ENCODE measurements at places on chromosomes 12 and 14.
A peak's percentile ranks its signal among the peaks of the same experiment; 100 is the strongest.

- H3K36me3 ChIP-seq: no peaks in the 10 kb centered on the region
- H3K4me3 ChIP-seq: no peak overlapping the region
- DNase-seq: no peak
Observed at GRCh38 chr12:108400056-108400455, 60.9 kb upstream of the CMKLR1 start.

GRCh38 chr14:40679256-40679655 lies 927.4 kb upstream of the LRFN5 start:
- H3K4me1 ChIP-seq: no peaks in the 10 kb centered on the region
- no peaks in the 10 kb centered on the region for H3K27me3 ChIP-seq
- no peak for DNase-seq

DNA sequence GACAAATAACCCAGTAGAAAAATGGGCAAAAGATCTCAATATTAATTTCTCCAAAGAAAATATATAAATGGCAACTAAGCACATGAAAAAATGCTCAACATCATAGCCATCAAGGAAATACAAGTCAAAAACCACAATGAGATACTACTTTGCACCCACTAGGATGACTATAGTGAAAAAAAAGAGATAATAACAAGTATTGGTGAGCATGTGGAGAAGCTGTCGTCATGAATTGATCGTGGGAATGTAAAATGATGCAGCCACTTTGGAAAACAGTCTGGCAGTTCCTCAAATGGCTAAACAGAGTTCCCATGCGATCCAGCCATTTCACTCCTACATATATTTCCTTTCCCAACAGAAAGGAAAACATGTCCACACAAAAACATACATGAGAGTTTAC lies 18.1 kb downstream of the JDP2 start:
- no peak overlapping the region for H3K4me3 ChIP-seq
- no peak overlapping the region for H3K27ac ChIP-seq
- H3K36me3 ChIP-seq: no peaks in the 10 kb centered on the region
- no peak for DNase-seq

DNA sequence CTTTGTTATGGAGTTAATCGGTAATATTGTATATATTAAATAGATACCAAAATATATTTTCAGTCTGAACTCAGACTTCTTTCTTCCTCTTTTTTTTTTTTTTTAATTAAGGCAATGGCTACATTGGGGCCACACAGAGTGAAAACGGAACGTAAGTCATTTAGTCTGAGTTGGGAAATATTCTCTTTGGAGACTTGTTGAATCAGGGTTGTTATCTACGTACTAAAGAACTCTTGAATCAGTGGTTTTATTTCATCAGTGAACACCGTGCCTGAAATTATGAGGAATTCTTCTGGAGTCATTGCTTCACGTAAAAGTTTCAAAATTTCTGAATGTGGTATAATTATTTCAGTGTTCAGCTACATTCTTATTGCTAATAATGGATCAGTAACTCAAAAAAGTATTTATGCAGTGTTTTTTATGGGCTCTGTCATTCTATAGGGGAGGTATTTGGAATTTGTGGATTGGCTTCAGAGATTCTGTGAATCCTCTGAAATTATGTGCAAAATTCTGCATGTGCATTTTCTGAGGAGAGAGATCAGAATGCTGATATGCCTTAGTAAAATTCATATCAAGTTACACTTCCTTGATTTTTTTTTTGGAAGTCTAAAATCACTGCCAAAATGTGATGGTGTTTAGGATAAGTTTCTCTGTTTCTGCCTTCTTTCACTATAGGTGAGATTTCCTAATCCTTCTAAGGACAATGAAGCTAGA lies 39.6 kb downstream of the BRMS1L start:
- no peaks in the 10 kb centered on the region for H3K27me3 ChIP-seq
- H3K4me1 ChIP-seq: no peaks in the 10 kb centered on the region
- H3K36me3 ChIP-seq: no peaks in the 10 kb centered on the region
- no peak overlapping the region for H3K27ac ChIP-seq
- H3K4me3 ChIP-seq: no peak overlapping the region

GRCh38 chr14:74459976-74460375 lies 33.1 kb downstream of the NPC2 start:
- H3K36me3 ChIP-seq: no peaks in the 10 kb centered on the region
- H3K27ac ChIP-seq: no peak overlapping the region
- H3K4me1 ChIP-seq: no peaks in the 10 kb centered on the region

DNA sequence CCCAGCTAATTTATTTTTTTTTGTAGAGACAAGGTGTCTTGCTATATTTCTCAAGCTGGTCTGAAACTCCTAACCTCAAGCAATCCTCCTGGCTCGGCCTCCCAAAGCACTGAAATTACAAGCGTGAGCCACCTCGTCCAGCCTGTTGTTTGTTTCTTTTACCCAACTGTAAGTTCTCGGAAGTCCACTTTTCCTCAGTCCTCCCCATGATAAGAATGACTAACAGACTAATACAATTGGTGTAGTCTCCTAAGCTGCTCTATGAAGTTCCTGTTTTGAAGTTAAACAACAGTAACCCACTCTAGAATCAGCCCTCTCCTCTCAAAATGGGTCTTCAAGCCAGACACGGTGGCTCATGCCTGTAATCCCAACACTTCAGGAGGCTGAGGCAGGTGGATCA lies 36.5 kb downstream of the HIGD1C start:
- H3K27me3 ChIP-seq: no peaks in the 10 kb centered on the region
- H3K4me1 ChIP-seq: no peaks in the 10 kb centered on the region
- H3K4me3 ChIP-seq: no peak overlapping the region
- H3K27ac ChIP-seq: no peak overlapping the region
- H3K36me3 ChIP-seq: no peaks in the 10 kb centered on the region
- DNase-seq: no peak

GRCh38 chr12:57553343-57554202 lies 3.7 kb downstream of the KIF5A start:
- no peak overlapping the region for H3K4me3 ChIP-seq
- no peaks in the 10 kb centered on the region for H3K4me1 ChIP-seq
- DNase-seq: no peak
- H3K27ac ChIP-seq: no peak overlapping the region
- peaks cover 5% of the 10 kb centered on the region for H3K27me3 ChIP-seq
- no peaks in the 10 kb centered on the region for H3K36me3 ChIP-seq

- H3K27me3 ChIP-seq: no peaks in the 10 kb centered on the region
- DNase-seq: no peak
- no peak overlapping the region for H3K27ac ChIP-seq
- no peaks in the 10 kb centered on the region for H3K4me1 ChIP-seq
- no peak overlapping the region for H3K4me3 ChIP-seq
Observed at GRCh38 chr14:27338012-27338411, 740.2 kb upstream of the NOVA1 start.

GRCh38 chr14:33711811-33712216 lies 239.1 kb downstream of the EGLN3 start:
- no peak overlapping the region for H3K27ac ChIP-seq
- H3K4me3 ChIP-seq: no peak overlapping the region
- no peaks in the 10 kb centered on the region for H3K36me3 ChIP-seq

DNA sequence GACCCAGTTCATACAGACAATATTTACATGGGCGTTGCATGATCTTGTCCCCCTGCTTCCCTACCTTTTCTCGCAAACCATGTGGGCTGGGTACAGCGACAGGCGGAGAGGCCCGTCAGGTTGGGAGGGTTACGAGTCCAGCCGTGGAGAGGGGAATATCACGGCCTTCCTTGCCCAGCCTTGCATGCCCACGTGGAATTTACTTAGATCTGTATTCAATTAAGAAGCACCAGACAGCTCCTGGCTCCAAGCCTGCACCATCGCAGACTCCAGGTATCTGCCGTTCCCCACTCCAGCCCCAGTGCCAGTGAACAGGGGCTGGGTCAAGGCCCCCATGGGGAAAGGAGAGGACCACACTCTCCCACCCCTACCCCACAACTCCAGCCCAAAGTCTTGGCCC lies 29.8 kb downstream of the BCL11B start:
- peaks cover 9% of the 10 kb centered on the region for H3K27me3 ChIP-seq
- H3K27ac ChIP-seq: no peak overlapping the region
- no peak overlapping the region for H3K4me3 ChIP-seq
- no peaks in the 10 kb centered on the region for H3K4me1 ChIP-seq
- no peak for DNase-seq
- H3K36me3 ChIP-seq: no peaks in the 10 kb centered on the region

DNA sequence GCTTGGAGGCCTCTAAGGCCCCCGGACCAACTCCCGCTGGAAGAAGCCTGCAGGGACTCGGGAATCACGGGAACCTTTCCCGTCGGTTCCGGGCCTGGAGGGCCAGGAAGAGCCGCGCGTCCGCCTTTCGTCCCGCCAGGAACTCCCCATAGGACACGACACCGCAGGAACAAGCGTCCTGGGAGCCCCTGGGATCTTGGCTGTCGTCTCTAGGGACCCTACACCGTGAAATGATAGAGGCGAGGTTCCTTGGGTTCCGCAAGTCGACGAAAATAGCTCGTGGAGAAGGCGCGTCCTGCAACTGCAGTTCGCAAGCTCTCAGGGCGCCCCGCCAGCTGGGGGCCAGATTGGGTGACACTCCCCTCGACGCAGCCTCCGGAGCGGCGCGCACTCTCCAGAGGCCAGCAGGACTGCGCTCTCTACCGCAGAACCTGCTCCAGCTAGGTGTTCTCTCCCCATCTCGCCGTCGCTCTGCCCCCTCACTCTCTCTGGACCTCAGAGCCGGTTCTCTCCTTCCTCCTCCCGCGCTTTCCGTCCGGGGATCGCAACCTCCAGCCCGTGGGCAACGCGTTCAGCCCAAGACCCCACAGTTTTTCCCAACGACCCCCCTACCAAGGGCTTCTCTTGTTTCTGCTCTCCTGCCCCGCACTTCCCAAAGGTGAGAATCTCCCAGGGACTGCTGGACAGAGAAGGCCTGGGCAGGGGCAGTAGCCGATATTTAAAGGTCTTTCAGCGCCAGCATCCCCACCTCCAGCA lies 776 bp downstream of the BMP4 start:
- peak; percentile 75 for DNase-seq
- H3K4me1 ChIP-seq: peaks cover 4% of the 10 kb centered on the region
- no peaks in the 10 kb centered on the region for H3K27me3 ChIP-seq
- H3K36me3 ChIP-seq: no peaks in the 10 kb centered on the region
- H3K4me3 ChIP-seq: peak overlapping the region; percentile 50
- H3K27ac ChIP-seq: peak overlapping the region; percentile 81

DNA sequence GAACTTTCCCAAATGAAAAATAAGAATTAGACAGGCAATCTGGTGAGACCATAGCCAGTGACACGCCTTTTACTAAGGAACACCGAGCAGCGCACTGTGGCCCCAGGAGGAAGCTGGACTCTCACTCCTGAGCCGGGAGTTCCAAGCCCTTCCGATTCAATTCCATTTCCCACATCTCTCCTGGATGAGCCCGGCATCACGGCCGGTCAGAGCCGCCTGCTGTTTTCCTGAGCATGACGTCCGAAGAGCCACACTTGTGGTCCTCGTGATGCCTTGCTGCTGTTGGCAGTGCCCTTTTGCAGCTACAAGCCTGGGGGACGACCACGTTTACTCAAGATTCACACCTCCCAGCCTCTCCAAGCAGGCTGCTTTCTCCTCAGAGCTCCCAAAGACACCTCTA lies 40.8 kb downstream of the FBXL14 start:
- H3K36me3 ChIP-seq: no peaks in the 10 kb centered on the region
- no peaks in the 10 kb centered on the region for H3K27me3 ChIP-seq
- no peak overlapping the region for H3K4me3 ChIP-seq
- H3K27ac ChIP-seq: no peak overlapping the region
- no peak for DNase-seq

DNA sequence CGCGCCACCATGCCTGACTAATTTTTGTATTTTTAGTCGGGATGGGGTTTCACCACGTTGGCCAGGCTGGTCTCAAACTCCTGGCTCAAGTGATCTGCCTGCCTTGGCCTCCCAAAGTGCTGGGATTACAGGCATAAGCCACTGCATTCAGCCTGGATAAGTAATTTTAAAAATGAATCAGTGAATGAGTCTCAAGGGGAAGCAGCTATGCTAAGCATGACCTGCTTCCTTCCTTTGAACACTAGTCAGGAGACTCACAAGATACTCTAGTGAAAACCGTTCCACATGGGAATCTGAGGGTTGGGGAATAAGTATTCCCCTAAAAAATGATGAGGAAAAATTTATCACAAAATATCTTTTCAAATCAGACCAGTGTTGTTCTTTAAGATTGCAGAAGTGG lies 10.7 kb upstream of the FAM234B start:
- no peaks in the 10 kb centered on the region for H3K4me1 ChIP-seq
- H3K4me3 ChIP-seq: no peak overlapping the region
- DNase-seq: no peak
- H3K36me3 ChIP-seq: no peaks in the 10 kb centered on the region

DNA sequence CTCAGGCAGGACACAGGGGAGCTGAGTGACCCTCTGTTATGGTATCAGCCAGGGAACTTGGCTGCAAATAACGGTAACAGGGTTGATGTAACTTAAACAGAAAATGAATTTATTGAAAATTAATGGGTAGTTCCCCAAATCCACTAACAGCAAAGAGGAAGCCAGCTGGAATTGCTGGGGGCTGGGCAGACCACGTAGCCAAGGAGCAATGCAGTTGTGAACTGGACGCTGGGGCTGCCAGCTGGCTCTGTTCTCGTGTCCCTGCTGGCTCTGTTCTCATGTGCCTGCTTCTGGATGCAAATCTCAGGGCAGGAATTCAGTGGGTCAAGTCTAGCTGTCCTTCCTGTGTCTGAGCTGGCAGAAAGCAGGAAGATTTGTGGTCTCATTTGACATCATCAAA lies 1383.3 kb upstream of the TMEM132C start:
- no peak for DNase-seq
- H3K4me3 ChIP-seq: no peak overlapping the region
- H3K36me3 ChIP-seq: no peaks in the 10 kb centered on the region
- H3K27ac ChIP-seq: no peak overlapping the region
- no peaks in the 10 kb centered on the region for H3K4me1 ChIP-seq
- no peaks in the 10 kb centered on the region for H3K27me3 ChIP-seq

GRCh38 chr12:25433581-25434325 lies 119.3 kb downstream of the LMNTD1 start:
- no peak overlapping the region for H3K4me3 ChIP-seq
- no peak overlapping the region for H3K27ac ChIP-seq
- H3K27me3 ChIP-seq: no peaks in the 10 kb centered on the region
- DNase-seq: no peak
- H3K36me3 ChIP-seq: no peaks in the 10 kb centered on the region

- H3K4me1 ChIP-seq: no peaks in the 10 kb centered on the region
- H3K4me3 ChIP-seq: no peak overlapping the region
- DNase-seq: no peak
- no peak overlapping the region for H3K27ac ChIP-seq
Observed at GRCh38 chr14:99168330-99168729, 103.7 kb downstream of the BCL11B start.

DNA sequence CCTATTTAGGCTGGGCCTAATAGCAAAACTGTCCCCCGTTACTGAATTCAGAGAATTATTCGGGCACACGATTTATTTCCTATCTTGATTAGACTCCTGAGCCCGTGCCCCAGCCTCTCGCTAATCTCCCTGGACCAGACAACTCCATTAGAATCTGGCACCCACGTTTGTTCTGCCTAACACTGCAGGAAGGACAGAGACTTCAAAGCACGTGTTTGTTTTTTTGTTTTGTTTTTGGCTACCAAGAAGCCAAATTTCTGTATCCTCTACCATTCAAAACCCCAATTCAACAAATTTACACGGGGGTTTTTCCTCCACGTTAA lies 4.8 kb downstream of the USP44 start:
- no peak overlapping the region for H3K27ac ChIP-seq
- no peaks in the 10 kb centered on the region for H3K4me1 ChIP-seq
- peaks cover 17% of the 10 kb centered on the region for H3K27me3 ChIP-seq
- H3K4me3 ChIP-seq: no peak overlapping the region

Data from colonic mucosa (tissue), 4 donors.